Caki2 (cell line): ENCODE measurements at places on chromosomes 3 and 15. TPM values are rescaled to one million over a fixed set of nuclear protein-coding genes. Genes with fewer than 3 reads are reported as not detected.
A peak's percentile ranks its signal among the peaks of the same experiment; 100 is the strongest.

DNA sequence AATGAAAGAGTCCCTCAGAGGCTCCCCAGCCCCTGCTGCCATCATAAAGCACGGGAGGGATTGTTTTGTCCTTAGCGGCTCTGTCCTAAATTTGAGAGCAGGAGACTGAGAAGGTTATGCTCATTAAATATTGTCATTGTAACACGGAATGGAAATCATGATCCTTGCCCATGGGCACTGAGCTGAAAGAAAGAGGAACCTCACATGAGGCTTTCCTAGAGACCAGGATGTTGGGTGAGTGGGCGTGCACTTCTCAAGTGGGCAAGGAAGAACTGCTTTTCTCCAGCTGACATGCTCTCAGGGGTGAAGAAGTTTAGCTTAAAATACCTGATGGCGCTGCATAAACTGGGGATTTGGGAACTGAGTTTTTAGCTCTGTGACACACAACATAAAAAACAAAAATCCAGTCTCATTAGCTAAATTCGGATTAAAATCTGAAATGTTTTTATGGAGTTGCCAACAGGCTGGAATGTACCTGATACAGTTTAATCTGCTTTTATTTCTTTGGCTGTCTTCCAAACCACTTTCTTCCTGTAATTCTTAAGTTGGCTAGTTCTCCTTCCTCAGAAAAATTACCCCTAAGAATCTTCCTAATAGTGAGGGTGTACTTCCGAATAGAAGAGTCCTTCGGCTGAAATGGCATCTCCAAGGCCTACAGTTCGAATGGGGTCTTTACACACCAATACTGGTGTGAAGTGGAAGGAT is 31.7 kb downstream of the ADPGK start:
- DNase-seq, result no peak

DNA sequence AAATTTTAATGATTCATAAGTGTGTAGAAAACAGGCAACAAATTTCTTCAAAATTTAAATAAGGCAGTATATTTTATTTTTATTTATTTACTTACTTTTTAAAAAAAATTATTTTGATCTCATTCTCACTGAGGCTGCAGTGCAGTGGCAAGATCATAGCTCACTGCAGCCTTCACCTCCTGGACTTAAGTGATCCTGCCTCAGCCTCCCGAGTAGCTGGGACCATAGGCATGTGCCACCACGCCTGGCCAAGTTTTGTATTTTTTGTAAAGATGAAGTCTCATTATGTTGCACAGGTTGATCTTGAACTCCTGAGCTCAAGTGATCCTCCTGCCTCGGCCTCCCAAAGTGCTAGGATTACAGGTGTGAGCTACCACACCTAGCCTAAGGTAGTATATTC is 61.2 kb upstream of the XRN1 start:
- DNase-seq, result no peak

- peak; percentile 6 for DNase-seq
These were observed 29.5 kb downstream of the ARHGAP31 start for GRCh38 chr3:119323723-119324085.

- no peak for DNase-seq
These were observed 70.4 kb downstream of the CBLB start for GRCh38 chr3:105798381-105798934.

GRCh38 chr3:111592143-111592542 is 3.0 kb downstream of the ZBED2 start:
- no peak for DNase-seq

DNA sequence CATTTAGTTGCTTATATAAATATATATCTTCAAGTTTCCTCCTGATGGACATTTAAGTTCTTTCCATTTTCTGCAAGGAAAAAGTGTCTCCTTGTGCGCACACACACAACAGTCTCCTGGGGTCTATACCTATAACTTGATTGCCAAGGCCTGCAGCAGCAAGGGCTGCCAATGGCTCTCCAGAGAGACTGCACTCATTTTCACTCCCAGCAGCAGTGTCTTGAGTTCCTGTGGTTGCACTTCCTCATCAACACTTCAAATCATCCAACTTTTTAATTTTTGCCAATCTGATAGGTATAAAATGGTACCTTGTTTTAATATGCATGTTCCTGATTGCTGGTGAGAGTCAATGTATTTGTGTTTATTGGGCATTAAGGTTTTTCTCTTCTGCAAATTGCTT is 23.1 kb downstream of the TNFAIP8L3 start:
- DNase-seq, result no peak

GRCh38 chr3:150409512-150410310 is 1.6 kb downstream of the TSC22D2 start:
- DNase-seq, result peak; percentile 70

GRCh38 chr15:52240166-52240565 is 49.0 kb upstream of the GNB5 start:
- DNase-seq, result no peak

DNA sequence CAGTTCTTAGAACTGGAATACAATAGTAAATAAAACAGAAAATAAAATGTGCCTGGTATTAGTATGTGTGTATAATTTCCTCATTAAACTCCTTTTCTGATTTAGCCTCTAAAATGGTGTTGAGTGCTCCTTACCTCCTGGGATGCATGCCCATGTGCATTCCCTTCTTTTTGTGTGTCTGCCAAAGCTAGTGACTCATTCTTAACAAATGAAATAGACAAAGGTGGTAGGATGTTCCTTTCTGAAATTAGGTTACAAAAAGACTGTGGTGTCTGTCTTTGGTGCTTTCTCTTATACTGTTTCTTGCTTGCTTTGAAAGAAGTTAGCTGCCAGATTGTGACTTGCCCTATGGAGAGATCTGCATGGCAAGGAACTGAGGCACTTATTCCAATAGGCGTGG is 623.7 kb downstream of the GRM7 start:
- no peak for DNase-seq

DNA sequence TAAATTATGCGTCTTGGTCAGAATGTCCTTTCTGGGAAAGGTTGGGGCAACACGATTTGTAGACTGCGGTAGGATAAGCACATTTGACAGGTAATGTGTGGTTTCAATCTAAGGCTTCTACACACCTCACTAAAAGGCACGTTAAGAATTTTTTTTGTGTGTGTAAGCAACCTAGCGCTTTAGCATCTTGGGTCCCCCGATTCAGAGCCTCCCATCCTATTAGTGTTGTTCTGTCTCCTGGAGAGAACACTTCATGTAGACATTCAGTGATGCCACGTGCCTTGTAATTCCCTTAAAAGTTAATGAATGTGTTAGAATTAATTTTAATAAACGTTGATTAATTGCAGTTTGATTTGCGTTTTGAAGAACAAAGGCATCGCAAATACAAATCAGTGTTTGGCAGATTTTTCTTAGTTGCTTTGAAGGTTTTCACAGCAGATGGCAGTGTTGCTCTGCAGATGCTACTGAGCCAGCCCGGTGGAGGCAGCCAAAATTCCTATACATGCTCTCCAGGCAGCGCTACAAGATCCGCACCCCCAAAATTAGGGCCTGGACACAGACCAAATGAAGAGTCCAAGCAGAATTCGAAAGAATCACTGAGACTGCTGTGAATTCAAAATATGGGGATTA is 63.5 kb downstream of the OTOL1 start:
- no peak for DNase-seq

DNA sequence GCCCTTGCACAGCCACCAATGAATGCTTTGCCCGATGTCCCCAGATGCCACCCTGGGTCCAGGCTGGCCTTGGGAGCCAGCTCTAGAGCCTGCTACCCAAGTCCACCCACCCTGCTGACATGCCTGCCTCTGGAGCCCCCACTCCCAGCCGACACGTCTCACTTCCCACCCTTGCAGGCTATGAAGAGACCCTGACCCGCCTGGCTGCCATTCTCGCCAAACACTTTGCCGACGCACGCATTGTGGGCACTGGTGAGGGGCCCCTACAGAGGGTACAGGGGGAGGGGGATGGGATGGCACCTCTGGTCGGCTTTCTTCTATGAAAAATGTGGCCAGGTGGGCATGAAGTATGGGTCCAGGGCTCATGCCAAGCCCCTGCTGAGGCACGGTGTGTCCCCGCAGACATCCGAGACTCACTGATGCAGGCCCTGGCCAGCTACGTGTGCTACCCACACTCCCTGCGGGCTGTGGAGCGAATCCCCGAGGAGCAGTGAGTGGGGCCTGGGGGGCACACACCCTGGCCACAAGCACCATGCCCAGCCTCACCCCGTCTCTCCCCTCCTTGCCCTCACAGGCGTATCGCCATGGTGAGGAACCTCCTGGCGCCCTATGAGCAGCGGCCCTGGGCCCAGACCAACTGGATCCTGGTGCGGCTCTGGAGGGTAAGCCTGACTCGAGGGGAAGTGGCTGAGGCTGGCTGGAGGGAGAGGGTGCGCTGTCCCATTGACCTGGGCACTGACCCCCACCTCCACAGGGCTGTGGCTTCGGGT is 6.0 kb downstream of the AMIGO3 start:
- no peak for DNase-seq

The FOXL2NB gene
- 0.78 and 1.4 TPM in 2 replicates for total RNA-seq

The CSK gene
- total RNA-seq, result 16.0 and 21.3 TPM in 2 replicates

The HYAL1 gene
- total RNA-seq, result 1.2 TPM in 1 of 2 replicates, not detected in the other

The RETNLB gene
- not detected in 2 replicates for total RNA-seq

The SLC24A5 gene
- not detected in 2 replicates for total RNA-seq

The SCAMP2 gene
- total RNA-seq, result 28.5 and 36.1 TPM in 2 replicates

The EPHA6 gene
- total RNA-seq, result 3.2 TPM in 1 of 2 replicates, not detected in the other
